ENCODE measurements at places on chromosomes 7 and 10.

GRCh38 chr10:114821915-114822443 is 399 bp downstream of the FHIP2A start:
- DNase-seq = peak; percentile 16

- no peak for DNase-seq
These were observed 14.8 kb downstream of the TPK1 start for GRCh38 chr7:144821067-144821466.

DNA sequence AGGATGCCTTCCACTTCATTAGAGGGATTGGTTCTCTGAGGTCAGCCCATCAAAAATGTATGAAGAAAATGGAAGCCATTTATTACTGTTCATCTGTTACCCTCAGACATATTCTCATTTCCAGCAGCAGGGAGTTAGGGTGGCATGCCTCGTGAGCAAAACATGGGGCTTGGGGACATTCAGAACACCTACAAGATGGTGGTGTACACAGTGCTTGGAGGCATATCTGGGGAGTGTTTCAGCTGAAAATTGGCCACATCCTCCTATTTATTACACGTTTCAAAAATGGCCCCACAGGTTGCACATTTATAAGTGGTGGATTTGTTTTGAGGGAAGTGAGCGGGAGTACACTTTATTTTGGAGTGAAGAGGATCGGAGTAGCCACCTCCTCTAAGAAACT is 93.4 kb downstream of the SPAG6 start:
- no peak for DNase-seq

GRCh38 chr7:158111906-158112570 is 475.6 kb downstream of the PTPRN2 start:
- DNase-seq = no peak

- no peak for DNase-seq
These were observed 48.1 kb upstream of the SEPTIN7 start for GRCh38 chr7:35752742-35753141.

DNA sequence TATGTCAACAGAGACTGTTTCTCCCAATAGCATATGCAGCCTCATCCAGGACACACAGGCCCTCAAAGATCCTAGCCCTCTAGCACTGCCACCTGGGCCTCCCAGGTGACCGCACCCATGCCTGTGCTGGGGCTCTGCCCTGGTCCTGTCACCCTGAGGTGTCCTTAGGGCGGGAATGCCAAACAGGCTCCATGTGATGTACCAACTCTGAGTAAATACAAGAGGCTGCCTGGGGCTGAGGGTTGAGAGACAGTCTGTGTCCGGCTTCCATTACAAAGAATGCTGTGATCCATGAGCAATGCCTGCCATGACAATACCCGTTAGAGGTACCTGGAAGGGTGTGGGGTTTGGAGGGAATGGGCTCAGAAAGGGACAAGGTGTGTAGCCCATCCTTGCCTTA is 83.0 kb upstream of the KAT6B start:
- DNase-seq = no peak

- DNase-seq = no peak
These were observed at the start of gene CREB5 for GRCh38 chr7:28411876-28412662. Gene CREB5, plus strand, starts transcription at chr7:28412518. Its CDS starts 397 bp downstream, at chr7:28412915.

GRCh38 chr10:32273336-32273735 is 73.6 kb downstream of the EPC1 start:
- DNase-seq = no peak

- DNase-seq = no peak
These were observed 90.8 kb downstream of the DNAJB9 start for GRCh38 chr7:108660465-108660864.

GRCh38 chr10:29790207-29790606 is 155.4 kb upstream of the SVIL start:
- DNase-seq = no peak

DNA sequence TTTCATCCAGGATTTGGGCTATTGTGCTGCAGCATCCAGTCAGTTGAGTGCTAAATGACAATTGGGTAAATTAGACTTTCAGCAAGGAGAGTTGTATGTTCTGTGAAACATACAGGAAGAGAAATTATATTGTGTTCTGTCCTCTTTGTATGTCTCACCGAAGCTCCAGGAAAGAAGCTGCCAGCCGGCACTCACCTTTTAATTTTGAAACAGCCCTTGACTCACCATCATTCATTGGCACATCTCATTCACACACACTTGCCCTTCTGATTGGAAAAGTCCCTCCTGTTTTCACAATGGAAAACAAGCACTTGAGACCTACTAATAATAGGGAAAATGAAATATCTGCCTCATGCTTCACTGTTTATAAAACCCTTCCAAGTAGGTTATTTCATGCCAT is 495.6 kb downstream of the RPS24 start:
- DNase-seq = no peak

- DNase-seq = no peak
These were observed 439.7 kb upstream of the IGFBP3 start for GRCh38 chr7:46360811-46361210.

- no peak for DNase-seq
These were observed 73.2 kb downstream of the POT1 start for GRCh38 chr7:124856299-124856888.

DNA sequence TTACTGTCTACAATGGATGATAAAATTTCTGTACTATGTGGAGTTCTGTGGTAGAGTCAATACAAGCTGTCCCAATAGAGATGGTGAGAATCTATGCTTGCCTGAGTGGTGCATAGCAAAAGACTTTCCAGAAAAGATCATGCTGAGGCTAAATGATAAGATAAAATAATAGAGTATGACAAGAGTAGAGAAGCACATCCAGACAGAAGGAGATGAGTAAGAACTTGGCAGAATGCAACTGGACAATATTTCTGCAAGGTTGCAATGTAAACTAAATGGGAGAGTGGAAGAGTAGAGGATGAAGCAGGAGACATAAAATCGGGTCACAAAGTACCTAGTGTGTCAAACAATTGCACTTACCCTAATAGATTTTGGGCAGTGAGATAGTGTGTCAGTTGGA is 347.6 kb downstream of the MDFIC start:
- no peak for DNase-seq

DNA sequence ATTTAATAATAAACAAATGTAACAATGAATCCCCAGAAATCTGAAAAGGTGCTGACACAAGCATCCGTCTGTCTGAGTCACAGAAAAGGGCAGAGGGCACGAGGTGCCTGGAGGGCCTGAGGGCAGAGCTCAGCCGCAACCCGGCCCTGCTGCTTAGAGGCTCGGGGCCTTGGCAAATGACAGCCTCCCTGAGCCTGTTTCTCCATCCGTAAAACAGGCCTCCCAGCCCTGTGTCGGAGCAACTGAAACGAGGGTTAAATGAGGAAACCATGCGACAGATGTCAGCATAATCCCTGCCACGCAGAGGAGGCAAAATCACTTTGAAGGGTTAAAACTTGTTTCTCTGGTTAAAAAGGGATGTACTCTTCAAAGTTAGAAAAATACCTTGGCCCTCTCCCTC is 24.9 kb downstream of the NUDT1 start:
- DNase-seq = no peak

GRCh38 chr10:77711683-77712049 is 74.1 kb upstream of the KCNMA1 start:
- no peak for DNase-seq

DNA sequence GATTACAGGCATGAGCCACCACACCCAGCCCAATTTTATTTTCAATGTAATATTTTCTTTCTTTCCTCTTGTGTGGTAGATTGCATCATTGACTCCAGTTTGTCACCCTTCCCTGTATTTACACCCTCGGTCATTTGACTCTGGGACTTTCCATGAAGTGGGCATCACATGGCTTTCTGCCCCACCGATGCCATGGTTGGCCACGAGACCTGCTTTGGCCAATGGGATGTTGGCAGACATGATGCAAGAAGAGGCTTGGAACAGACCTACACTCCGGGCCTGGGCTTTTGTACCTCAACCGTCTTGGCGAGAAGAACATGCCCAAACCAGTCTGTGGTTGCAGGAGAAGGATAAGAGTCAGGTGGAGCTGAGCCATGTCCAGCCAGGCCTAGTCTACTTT is 38.8 kb upstream of the CACUL1 start:
- no peak for DNase-seq

DNA sequence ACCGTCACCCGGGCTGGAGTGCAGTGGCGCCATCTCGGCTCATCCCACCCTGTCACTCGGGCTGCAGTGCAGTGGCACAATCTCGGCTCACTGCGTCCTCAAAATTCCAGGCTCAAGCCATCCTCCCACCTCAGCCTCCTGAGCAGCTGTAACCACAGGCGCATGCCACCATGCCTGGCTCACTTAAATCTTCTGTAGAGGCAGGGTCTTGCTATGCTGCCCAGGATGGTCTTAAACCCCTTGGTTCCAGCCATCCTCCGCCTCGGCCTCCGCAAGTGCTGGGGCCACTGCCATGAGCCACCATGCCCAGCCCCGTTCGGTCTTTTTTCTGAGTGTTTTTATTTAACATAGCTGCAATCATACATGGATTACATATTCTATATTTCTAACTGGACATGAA is 30.6 kb downstream of the ZFAND2A start:
- no peak for DNase-seq

DNA sequence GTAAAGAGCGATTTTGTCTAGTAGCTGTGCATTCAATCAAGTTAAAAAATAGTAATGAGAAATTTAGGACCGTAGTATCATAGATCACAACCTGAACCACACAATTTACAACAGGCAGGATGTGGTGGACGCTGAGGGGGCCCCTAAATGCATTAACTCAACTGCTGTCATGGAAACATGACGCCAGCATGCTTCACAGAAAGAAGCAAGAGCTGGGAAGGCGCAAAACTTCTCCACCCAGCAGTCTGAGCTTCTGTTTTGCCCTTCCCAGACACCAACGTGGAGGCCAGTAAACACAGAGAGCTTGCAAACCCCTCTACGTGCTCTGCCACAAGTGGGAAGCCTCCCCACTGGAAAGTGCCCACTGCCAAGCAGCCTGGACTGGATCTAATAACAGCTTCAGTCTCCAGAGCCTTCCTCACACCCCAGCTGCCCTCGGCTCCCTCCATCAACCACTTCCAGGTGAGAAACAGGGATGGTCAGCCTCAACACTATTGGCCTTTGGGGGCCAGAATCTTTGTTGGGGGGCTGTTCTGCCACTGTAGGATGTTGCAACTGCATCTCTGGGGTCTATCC is 151.8 kb downstream of the SFMBT2 start:
- DNase-seq = peak; percentile 57

DNA sequence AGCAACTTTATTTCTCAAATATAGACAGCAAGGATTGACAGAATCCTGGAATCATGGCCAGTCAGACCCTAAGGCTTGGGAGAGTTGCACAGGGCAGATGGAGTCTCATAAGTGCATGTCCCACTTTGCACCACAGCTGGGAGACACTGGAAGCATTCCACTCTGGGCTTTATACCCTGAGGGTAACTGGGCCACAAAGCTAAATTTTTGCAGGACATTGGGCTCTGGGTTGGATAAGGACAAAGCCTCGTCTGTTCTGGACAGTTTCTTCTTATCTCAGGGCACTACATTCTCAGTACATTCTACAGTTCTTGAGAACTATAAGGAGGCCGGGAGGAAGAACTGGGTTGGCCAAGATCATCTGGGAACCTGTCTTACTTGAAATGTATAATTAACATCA is 158.3 kb upstream of the IGFBP3 start:
- DNase-seq = no peak

DNA sequence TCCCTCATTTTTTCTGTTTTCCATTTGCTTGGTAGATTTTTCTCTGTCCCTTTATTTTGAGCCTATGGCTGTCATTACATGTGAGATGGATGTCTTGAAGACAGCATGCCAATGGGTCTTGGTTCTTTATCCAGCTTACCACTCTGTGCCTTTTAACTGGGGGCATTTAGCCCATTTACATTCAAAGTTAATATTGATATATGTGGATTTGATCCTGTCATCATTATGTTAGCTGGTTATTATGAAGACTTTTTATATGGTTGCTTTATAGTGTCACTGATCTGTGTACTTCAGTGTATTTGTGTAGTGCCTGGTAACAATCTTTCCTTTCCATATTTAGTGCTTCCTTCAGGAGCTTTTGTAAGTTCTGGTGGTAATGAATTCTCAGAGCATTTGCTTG is 89.3 kb upstream of the UNC5B start:
- no peak for DNase-seq
